ENCODE measurements at places on chromosomes 3 and 15.

GRCh38 chr15:71804695-71805470 lies 5.5 kb upstream of the NR2E3 start:
- no peak for DNase-seq

GRCh38 chr3:148023994-148024393 lies 614.8 kb downstream of the ZIC1 start:
- DNase-seq: no peak

DNA sequence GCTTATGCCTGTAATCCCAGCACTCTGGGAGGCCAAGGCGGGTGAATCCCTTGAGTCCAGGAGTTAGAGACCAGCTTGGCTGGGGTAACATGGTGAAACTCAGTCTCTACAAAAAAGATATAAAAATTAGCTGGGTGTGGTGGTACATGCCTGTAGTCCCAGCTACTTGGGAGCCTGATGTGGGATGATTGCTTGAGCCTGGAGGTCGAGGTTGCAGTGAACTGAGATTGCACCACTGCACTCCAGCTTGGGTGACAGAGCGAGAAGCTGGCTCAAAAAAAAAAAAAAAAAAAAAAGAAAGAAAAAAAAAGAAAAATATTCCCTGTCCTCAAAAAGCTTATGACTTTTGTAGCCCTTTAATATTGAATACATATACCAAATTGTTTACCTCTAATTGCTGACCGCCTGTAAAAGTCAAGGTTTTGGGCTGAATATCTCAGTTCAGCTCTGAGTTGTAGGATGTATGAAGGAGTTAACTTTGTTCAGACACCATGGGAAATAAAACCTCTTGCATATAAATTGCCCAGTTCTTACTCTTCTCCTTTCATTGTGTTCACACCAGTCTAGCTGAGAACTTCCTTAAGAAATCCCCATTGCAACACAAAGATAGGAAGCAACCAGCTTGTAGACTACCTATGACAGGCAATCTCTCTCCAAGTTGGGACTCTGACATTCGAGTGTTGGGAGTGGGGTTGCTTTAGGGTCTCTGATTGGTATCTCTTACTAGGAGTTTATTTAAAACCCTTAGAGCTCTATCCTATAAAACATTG lies 97.6 kb upstream of the RASGRP1 start:
- no peak for DNase-seq

GRCh38 chr15:68277131-68277602 lies 378 bp upstream of the FEM1B start:
- no peak for DNase-seq

DNA sequence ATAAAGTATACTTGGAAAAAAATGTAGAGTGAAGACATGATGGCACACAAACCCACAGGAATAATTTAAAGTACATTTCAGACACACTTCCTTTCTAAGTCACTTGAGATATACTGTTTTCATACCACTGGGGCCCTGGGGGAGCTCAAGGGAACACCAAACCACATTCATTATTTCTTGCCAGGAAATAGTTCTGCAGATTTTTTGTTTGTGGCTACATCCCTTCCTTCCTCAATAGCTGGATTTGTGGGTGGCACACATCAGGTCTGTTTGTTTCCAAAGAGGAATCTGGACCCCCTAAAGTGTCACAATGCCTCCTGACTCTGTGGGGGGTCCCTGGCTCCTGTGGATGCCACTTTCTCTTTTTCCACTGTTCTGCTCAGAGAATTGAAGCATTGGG lies 153.5 kb upstream of the COL8A1 start:
- DNase-seq: no peak

DNA sequence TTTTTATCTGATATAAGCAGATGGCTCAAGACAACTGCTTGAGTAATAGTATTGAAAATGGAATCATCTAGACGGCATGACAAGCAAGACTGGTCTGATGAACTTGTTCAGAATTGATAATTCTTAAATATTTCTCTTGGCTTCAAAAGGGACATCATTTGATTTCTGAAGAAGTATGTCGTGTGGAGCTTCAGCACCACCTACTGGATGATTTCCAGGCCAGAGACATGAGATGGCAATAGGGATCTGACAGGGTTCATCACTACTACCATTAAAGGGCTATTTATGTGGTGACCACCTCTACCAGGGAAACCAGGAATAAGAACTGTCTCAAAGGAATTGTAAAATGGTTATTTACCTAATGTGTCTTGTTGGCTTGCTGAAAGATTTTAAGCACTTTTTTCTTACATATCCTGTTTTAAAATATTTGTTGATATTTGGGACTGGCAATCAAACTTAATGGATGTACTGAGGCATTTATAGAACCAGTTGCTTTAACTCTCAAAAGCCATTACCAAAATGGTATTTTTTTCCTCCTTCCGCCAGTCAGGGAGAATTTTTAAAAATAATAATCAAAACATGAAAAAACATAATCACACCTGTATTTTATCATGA lies 99.5 kb upstream of the FAM98B start:
- DNase-seq: peak; percentile 21

DNA sequence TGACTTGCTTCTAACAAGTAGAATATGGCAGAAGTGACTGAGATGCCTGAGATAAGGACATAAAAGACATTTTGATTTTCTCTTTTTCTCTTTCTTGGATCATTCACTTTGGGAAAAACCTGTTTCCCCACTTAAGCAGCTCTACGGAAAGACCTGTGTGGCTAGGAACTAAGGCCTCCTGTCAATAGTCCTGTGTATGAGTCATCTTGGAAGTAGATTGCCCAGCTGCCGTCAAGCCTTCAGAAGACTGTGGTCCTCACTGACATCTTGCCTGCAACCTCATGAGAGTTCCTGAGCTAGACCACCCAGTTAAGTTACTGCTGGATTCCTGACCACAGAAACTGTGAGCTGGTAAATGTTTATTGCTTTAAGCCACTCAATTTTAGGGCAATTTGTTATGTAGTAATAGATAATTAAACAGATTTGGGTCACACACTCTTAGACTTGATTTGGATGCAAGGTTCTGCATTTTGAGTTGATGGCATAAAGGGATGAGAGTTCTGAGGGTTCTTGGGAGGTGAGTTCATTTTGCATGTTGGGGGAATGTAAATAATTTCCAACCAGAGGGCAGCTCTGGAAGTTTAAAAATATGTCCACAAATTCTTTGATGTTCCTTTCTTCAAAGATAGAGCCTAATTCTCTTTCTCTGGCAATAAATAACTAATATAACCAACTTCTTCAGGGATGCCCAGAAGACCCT lies 229.2 kb downstream of the SQOR start:
- DNase-seq: no peak

GRCh38 chr15:93087825-93088199 lies 1.2 kb downstream of the RGMA start:
- DNase-seq: peak; percentile 33
